ENCODE measurements at places on chromosomes 4 and X. TPM values are rescaled to one million over a fixed set of nuclear protein-coding genes. Genes with fewer than 3 reads are reported as not detected.
A peak's percentile ranks its signal among the peaks of the same experiment; 100 is the strongest.

PNMA3 gene
- 0.93 TPM for total RNA-seq

RNF175 gene
- total RNA-seq: 1.0 TPM

DNA sequence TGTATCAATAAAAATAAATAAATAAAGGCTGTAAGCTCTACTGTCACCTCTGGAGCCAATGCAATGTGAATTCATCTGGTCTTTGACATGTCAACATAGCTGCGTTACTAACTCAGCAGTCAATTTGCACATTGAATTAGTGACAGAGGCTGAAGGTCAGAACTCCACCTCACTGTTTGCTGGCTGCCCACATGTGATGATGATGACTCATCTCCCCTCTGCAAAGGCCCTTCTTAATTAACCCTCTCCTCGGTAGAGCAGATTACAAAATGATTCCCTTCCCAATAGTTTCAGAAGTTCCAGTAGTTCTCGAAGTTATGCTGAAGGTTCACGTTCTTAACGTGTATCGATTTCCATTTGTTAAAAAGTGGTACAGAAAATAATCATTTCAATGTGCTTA, 1626.0 kb upstream of the TENM3 start:
- H3K27ac ChIP-seq: no peak overlapping the region
- no peak overlapping the region for H3K4me3 ChIP-seq
- H3K4me1 ChIP-seq: no peaks in the 10 kb centered on the region
- H3K36me3 ChIP-seq: no peaks in the 10 kb centered on the region
- DNase-seq: peak; percentile 38

DNA sequence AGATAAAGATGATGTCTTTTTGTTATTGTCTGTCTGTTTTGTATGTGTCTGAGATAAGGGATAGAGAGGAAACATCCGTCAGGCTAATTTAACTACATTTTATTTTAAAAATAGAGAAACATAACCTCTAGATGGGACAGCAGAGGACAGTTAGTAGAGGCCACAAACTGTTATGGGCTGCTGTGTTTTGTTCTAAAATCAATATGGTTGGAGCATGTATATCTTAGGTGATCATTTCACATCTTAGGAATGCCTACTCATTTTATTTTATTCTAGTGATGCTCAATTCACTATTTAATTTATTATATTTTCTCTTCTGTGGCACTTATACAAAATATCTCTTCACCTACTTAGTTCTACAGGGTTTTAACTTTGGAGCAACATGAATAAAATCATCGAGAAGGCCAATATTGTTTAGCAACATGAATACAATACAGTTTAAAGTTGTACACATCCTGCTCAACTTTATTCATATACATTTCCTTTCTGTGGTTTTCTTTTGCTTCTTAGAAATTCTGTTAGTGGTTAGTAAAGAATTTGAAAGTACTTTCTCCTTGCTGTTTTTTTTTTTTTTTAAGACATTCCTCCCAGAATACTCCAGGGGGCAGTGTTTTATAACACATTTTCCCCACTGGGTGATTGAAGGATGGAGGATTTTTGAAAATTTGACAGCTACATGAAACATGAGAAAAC, 392.9 kb downstream of the UNC5C start:
- no peaks in the 10 kb centered on the region for H3K36me3 ChIP-seq
- peak; percentile 55 for DNase-seq
- no peak overlapping the region for H3K4me3 ChIP-seq
- no peaks in the 10 kb centered on the region for H3K4me1 ChIP-seq
- no peak overlapping the region for H3K27ac ChIP-seq
- no peaks in the 10 kb centered on the region for H3K27me3 ChIP-seq

GRCh38 chrX:117510453-117510852, 606.2 kb downstream of the KLHL13 start:
- H3K4me1 ChIP-seq: no peaks in the 10 kb centered on the region
- no peak for DNase-seq
- H3K4me3 ChIP-seq: no peak overlapping the region

CT45A10 gene
- not detected for total RNA-seq

DNA sequence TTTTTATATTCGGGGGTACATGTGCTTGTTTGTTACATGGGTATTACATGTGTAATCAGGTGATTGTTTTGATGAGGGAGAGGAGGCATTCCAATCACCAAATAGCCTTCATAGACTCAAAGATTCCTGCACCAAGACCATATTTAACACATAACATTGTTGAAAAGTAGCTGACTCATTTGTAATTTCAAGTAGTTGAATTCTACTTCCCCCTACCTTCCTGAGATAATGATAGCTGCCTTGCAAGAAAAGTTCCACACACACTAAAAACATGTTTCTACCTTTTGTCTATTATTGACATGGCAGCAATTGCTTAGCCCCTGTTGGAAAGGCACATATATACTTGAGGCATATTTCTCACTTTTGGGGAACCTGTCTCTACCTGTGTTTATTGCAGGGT, 16.1 kb downstream of the PGAM4 start:
- H3K27me3 ChIP-seq: no peaks in the 10 kb centered on the region
- no peak overlapping the region for H3K4me3 ChIP-seq
- H3K36me3 ChIP-seq: no peaks in the 10 kb centered on the region
- H3K27ac ChIP-seq: no peak overlapping the region

SULT1E1 gene
- not detected for total RNA-seq

DNA sequence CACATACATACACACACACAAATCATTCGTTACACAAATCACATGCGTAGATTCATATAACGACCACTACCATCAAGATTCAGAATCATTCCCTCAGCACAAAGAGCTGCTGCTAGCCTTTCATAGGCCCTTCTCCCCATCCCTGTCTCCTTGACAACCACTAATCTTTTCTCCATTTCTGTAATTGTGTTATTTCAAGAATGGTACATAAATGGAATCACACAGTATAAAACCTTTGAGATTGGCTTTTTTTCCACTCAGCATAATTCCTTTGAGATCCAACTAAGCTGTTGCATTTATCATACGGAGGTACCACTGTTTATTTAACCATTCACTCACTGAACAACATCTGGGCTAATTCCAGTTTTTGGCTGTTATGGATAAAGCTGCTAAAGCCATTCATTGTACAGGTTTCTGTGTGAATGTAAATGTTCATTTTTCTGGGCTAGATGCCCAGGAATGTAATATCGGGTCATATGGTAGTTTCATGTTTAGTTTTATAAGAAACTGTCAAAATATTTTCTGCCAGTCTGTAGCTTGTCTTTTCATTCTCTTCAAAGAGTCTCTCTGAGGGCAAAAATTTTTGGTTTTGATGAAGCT, 64.1 kb downstream of the USP11 start:
- H3K4me1 ChIP-seq: no peaks in the 10 kb centered on the region
- no peaks in the 10 kb centered on the region for H3K27me3 ChIP-seq
- H3K4me3 ChIP-seq: no peak overlapping the region
- no peak overlapping the region for H3K27ac ChIP-seq

EOLA2 gene
- total RNA-seq: 36.4 TPM

- no peak for DNase-seq
- no peak overlapping the region for H3K4me3 ChIP-seq
- no peaks in the 10 kb centered on the region for H3K36me3 ChIP-seq
- H3K27me3 ChIP-seq: no peaks in the 10 kb centered on the region
Observed at GRCh38 chr4:75675004-75675531, 1.9 kb upstream of the G3BP2 start.

LAMP2 gene
- total RNA-seq: 146 TPM

DNA sequence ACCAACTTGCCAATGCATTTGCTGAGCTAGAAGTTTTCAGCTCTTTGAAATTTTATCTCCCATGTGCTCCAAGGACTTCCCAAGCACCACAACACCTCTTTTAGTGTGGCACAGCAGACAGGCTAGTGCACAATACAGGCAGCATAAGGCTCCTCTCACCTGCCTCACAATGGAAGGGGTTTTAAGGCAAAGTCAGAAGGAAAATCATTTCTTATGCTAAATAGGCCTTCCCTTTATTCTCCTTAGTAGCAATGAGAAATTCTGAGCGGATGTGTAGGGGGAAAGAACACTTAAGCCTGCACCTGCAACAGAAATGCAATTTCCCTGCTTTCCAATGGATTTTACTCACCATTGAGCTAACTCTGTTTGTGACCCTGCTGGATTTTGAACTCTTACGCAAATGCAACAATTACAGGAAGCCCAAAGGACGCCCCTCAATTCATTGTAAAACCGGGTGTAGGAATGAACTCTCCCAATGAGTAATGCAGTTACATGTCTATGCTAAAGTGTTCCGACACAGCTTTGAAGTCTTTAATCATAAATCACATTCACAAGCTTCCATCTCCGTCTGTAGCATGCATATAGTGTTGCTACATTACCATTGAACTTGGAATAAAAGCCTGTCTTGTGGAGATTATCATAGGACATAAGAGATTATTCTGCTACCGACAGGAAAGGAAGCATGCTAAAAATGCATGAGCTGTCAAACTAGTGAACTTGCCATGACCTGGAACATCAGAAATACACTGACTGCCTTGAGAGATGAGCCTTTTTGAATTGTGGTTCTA, 1084.9 kb downstream of the RPA4 start:
- no peak for DNase-seq
- H3K27ac ChIP-seq: no peak overlapping the region
- H3K27me3 ChIP-seq: no peaks in the 10 kb centered on the region
- no peaks in the 10 kb centered on the region for H3K36me3 ChIP-seq
- no peak overlapping the region for H3K4me3 ChIP-seq
- no peaks in the 10 kb centered on the region for H3K4me1 ChIP-seq

SLIT2 gene
- total RNA-seq: 11.2 TPM

DNA sequence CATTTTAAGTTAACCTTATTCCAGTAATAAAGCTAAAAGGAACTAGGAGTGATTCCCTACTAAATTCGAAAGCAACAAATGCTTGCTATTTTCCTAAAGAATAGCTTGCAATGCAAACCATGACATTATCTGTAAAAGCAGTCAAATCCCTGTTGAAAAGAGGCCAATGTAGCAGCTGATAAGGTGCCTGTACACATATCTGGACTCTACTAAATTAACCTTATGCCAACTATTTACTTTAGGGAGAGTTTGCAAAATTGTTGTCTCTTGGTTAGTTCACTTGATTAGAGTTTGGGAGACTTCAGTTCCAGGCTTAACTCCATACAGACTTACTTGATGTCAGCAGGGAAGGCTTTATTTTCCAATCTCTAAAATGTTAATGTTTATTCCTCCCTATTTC, 6.0 kb downstream of the IL13RA2 start:
- no peaks in the 10 kb centered on the region for H3K27me3 ChIP-seq
- no peak overlapping the region for H3K4me3 ChIP-seq
- H3K27ac ChIP-seq: no peak overlapping the region
- H3K4me1 ChIP-seq: no peaks in the 10 kb centered on the region

IL2 gene
- not detected for total RNA-seq

GRCh38 chrX:19677121-19677520, 161.8 kb upstream of the MAP3K15 start:
- DNase-seq: no peak
- peaks cover 5% of the 10 kb centered on the region for H3K4me1 ChIP-seq
- H3K27ac ChIP-seq: no peak overlapping the region
- no peaks in the 10 kb centered on the region for H3K27me3 ChIP-seq
- no peaks in the 10 kb centered on the region for H3K36me3 ChIP-seq
- H3K4me3 ChIP-seq: no peak overlapping the region

- no peak overlapping the region for H3K27ac ChIP-seq
- H3K36me3 ChIP-seq: no peaks in the 10 kb centered on the region
- H3K4me1 ChIP-seq: no peaks in the 10 kb centered on the region
- H3K27me3 ChIP-seq: peaks cover 31% of the 10 kb centered on the region
- DNase-seq: no peak
- no peak overlapping the region for H3K4me3 ChIP-seq
Observed at GRCh38 chrX:633043-633984, 2.7 kb downstream of the SHOX start.

DNA sequence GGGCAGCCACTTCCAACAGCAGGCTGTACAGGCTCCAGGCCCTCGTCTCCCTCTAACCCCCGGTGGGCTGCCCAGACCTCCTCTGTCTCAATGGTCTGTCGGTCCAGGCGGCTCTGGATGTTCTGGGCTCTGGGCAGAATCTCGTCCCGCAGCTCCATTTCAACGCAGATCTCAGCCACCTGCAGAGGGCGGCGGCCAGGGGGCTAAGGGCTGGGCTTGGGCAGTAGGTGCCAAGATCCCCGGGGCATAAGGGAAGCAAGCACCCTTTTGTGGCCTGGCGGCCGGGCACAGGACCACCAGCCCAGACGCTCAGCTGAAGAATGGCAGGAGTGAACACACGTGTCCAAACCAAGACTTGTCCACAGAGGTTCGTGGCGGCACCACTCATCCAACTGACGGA, 9.2 kb downstream of the AVPR2 start:
- no peak overlapping the region for H3K27ac ChIP-seq
- H3K27me3 ChIP-seq: no peaks in the 10 kb centered on the region
- H3K36me3 ChIP-seq: no peaks in the 10 kb centered on the region
- H3K4me3 ChIP-seq: no peak overlapping the region
- no peak for DNase-seq

SLC4A4 gene
- 3.7 TPM for total RNA-seq

HPGD gene
- total RNA-seq: 0.20 TPM

GRCh38 chrX:126718440-126718839, 101.1 kb upstream of the PRR32 start:
- no peaks in the 10 kb centered on the region for H3K4me1 ChIP-seq
- no peaks in the 10 kb centered on the region for H3K36me3 ChIP-seq
- H3K4me3 ChIP-seq: no peak overlapping the region
- no peaks in the 10 kb centered on the region for H3K27me3 ChIP-seq

DNA sequence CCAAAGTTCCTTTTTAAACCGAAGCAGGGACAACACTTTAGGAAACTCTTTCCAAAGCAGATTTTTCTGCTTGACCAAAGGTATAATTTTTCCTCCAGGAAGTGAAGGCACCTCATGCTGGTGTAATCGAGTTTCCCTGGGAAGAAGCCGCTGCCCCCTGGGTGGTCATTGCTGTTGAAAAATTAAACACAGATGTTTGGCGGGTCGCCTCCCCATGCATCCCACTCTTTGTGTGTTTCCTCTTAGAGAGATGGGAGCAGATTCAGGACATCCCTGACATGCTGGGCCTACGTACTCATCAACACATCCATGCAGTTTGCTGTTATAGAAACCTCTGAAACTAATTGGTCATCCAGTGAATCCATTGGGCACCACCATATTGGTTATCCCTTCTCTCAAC, 179.2 kb upstream of the HCCS start:
- no peaks in the 10 kb centered on the region for H3K4me1 ChIP-seq
- H3K27me3 ChIP-seq: no peaks in the 10 kb centered on the region
- H3K27ac ChIP-seq: no peak overlapping the region
- H3K36me3 ChIP-seq: no peaks in the 10 kb centered on the region
- DNase-seq: no peak

DNA sequence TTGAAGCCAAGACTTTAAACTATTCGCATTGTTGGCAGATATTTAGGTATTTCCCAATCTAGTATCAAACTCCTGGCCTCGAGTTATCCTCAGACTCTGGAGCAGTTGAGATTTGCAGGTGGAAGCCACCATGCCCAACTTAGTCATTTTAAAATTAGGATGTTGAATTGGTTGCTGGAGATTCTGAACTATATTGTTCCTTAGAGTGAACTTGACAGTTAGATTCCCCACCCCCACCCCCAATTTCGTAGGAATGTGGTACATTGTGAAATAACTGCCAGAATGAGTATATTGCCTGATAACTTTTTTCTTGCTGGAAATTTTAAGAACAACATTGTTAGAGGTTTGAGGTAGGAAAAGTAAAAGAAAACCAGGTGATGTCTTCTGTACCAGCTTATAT, 2.3 kb downstream of the NOCT start:
- peaks cover 3% of the 10 kb centered on the region for H3K36me3 ChIP-seq
- H3K4me3 ChIP-seq: peak overlapping the region; percentile 50
- peak overlapping the region; percentile 0 for H3K27ac ChIP-seq
- no peak for DNase-seq
- no peaks in the 10 kb centered on the region for H3K27me3 ChIP-seq
